ENCODE measurements at places on chromosomes 1 and 21. TPM values are rescaled to one million over a fixed set of nuclear protein-coding genes. Genes with fewer than 3 reads are reported as not detected.

ERRFI1 gene
- total RNA-seq = 1.5 TPM

SLC44A5 gene
- 0.34 TPM for total RNA-seq

OLIG2 gene
- total RNA-seq = not detected

LENEP gene
- total RNA-seq = 0.56 TPM

SIM2 gene
- 1.8 TPM for total RNA-seq

C8A gene
- total RNA-seq = not detected

SMIM11 gene
- 14.5 TPM for total RNA-seq

DNA sequence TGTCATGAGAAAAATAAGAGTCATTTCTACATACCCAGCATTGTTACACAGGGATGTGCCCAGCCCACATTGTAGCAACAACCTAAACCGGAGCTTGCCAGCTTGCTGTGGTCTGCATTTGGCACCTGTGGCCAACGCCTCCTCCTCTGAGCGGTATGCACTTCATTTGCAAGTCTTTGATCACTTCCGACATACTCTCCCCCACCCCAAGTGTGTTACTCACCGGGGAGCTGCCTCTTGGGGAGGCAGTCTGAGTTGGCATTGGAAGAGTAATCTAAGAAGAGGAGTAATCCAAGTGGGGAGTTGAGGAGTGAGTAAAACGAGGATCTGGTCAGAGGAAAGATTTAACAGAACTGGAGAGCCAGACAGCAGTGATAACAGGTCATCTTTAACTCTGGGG lies 3.8 kb downstream of the BCL9 start:
- peak; percentile 96 for DNase-seq

DNA sequence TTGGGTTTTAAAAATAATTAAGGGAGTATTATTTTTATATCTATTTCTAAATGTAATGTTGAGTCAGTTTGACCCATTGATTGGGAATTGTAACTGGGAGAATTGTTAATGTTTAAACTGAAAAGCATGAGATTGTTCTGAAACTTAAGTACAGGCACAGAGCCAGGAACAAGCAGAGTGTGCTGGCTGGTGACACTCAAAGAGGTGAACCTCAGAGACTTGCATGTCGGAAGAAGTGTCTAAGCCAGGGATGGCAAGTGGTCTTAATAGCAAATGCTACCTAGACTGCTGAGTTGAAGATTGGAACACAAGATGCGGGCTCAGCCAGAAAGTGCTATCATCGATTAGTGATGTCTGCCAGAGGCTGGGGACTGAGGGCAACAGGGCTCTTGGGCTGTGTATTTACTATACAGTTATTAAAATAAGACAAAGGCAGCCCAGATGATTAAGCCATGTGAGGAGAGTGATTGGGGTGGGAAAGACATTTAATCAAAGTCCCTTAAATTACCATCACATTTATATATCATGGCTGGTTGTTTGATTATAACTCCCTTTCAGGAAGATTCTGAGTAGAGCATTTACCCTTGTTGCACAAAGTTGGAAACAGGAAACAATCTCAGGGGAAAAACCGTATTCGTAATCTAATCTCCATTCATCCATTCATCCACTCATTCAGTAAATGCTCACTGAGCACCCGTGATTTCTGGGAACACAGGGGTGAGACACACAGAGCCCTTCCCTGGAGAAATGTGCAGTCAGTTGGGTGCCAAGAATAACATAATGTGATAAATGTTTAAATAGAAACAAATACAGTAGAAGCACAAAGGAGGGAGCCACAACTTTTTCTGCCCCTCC lies 42.8 kb downstream of the C8A start:
- no peak for DNase-seq

DNA sequence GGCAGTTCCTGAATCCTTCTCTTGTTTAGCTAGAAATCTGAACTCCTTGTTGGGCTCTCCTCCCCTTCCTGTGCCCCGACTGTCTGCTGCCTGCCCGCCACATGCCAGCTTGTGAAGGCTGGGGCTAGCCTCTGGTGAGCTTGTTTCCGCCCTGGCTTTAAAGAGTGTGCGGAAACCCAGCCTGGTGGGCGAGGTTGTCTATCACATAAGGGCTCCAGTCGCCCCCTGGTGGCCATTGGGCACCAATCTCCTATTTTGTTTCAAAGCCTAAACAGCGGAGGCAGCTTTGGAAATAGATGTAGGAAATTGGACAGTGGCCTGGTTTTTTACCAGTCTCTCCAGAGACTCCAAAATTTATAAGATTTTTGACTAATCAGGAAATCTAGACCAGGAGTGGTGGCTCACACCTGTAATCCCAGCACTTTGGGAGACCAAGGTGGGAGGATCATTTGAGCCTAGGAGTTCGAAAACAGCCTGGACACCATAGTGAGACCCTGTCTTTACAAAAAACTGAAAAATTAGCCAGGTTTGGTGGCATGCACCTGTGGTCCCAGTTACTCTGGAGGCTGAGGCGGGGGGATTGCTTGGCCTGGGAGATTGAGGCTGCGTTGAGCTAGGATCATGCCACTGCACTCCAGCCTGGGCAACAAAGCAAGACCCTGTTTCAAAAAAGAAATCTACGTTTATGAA lies 9.8 kb downstream of the ATP8B2 start:
- peak; percentile 94 for DNase-seq

GRCh38 chr21:45430521-45431501 lies 25.8 kb downstream of the COL18A1 start:
- no peak for DNase-seq

- DNase-seq = no peak
Measured at GRCh38 chr1:207827488-207827830, 75.6 kb downstream of the CD46 start.

DNA sequence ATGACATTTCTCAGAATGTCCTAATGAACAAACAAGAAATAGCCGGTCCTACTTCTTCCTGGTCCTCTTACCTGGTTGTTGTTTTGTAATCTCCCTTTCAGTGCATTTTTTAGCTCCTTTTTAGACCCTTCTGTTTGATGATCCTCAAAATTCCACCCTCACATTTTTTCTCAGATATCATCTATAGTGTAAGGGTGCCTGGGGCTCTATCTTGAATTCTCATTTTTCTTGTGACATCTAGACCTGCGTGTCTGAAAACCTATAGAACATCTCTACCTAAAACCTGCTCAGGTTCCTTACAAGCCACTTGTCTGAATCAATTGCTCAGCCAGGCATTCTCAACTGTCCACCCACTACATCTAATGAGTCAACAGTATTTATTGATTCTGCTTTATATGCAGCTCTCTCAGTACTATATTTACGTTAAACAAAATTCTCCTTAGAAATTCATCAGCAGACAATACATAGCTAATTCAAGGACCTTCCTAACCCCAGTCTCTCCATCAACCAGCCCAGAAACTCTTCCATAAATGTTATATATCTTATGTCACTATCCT lies 36.5 kb upstream of the USH2A start:
- DNase-seq = no peak

GRCh38 chr1:28091043-28091781 lies 2.8 kb upstream of the EYA3 start:
- peak; percentile 86 for DNase-seq

DNA sequence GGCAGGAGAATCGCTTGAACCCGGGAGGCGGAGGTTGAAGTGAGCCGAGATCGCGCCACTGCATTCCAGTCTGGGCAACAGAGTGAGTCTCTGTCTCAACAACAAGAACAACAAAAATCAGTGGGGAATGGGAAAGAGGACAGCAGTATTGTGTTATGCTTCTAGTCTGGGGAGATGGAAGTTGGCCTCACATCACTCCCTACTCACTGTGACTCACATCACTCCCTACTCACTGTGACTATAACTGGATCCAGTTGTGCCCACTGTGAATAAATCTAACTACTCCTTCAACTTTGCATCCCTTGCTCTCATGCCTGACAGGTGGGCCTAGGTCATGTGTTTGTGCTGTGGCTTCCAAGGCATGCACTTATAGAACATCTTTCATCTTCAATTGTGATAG lies 285.4 kb upstream of the USP24 start:
- DNase-seq = no peak

- peak; percentile 39 for DNase-seq
Measured at GRCh38 chr1:212607206-212607912, 1.2 kb upstream of the ATF3 start.

DNA sequence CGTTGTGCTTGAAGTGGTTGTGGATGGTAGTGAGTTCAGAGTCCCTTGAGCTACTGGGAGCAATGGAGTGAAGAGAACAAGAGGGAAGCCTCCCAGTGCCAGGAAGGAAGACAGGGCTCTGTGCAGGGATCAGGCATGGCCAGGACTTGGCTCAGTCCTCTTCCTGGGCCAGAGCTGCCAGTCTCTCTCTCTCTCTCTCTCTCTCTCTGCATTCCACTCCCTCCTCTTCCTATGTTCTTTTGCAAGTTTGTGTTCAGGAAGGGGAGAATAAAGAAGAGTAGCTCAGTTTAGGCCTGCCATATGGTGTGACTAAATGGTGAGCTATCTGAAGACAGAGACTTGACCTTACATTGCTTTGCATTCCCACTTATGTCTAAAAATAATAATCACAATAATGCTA lies 20.5 kb upstream of the RPTN start:
- no peak for DNase-seq

GRCh38 chr1:53505891-53506290 lies 46.7 kb downstream of the DMRTB1 start:
- no peak for DNase-seq

DNA sequence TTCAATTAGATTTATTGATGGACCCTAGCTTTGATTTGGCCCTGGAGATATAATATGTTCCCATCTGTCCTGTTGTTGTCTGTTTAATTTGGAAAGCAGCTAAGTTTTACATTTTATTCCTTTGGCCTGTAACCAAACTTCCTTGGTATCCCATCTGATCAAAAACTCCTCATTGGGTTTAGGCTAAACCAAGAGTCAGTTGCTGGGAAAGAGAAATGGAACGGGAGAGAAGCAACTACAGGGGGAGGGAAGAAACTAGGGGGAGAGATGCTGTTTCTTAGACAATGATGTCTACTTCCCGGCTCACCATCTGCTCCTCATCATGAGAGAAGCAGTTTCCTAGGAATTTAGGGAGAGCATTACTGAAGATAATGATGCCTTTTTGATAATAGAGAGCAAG lies 141.8 kb downstream of the SYT2 start:
- no peak for DNase-seq

DNA sequence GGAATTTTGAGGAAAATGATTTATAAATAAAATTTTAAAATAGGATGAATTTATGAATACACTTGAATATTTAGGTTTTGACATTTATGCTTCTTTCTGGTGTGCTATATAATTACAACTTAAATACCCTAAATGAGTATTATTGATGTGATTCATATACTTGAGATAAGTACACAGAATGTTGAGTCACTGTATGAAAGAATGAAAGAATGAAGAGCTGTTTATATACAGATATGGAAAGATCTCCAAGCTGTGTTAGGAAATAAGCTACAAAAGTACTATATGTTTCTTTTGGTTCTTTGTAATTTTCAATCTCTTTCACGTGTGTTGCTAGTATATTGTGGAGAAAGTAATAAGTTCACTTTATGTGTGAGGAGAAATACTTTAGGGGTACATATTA lies 147.2 kb downstream of the RASAL2 start:
- no peak for DNase-seq

- DNase-seq = no peak
Measured at GRCh38 chr1:100575406-100575805, 37.5 kb downstream of the GPR88 start.

DNA sequence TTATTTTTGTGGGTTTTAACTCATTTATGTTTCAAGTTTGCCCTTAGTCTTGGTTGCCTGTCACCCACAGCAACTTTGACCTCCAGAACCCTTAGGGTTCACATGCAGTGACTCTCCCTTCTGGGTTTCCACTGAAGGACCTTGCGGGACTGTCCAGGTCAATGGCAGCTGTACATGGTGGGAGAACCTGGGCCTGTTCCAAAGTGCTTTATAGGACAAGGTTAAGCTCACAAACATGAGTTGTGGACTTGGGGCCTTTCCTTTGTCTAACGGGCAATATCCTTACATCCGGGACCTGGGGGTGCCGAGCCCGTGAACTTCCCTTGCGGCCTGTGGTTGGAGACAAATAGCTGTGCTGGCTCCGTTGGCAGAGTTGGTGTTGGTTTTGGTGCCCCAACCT lies 77.8 kb downstream of the CD58 start:
- no peak for DNase-seq

DNA sequence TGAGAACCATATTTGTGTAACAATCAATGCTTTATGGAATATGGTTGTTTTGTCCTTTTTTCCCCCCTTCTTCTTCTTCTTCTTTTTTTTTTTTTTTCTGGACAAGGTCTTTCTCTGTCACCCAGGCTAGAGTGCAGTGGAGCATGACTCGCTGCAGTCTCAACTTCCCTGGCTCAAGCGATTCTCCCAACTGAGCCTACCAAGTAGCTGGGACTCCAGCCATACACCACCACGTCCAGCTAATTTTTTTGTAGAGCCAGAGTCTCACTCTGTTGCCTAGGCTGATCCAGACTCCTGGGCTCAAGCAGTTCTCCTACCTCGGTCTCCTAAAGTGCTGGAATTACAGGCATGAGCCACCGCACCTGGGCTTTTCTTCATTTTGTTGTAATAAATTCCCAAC lies 86.7 kb downstream of the FMN2 start:
- DNase-seq = no peak

- no peak for DNase-seq
Measured at GRCh38 chr1:80392529-80392928, 1386.0 kb upstream of the ADGRL4 start.

DNA sequence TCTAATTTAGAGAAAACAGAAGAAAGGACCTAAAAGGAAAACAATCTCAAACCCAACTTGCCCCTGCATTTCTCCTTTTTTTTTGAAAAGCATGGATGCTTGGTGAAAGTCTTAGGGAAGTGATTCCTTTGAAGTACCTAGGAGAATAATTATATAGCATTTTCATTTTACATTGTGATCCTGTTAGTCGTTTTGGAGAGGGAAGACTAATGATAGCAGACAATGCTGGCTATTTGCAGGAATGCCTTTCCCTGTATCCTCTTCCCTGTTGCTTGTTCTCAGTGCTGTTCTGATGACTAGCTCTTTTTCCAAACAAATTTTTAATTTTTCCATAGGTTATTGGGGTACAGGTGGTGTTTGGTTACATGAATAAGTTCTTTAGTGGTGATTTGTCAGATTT lies 53.9 kb downstream of the LAMC1 start:
- no peak for DNase-seq

DNA sequence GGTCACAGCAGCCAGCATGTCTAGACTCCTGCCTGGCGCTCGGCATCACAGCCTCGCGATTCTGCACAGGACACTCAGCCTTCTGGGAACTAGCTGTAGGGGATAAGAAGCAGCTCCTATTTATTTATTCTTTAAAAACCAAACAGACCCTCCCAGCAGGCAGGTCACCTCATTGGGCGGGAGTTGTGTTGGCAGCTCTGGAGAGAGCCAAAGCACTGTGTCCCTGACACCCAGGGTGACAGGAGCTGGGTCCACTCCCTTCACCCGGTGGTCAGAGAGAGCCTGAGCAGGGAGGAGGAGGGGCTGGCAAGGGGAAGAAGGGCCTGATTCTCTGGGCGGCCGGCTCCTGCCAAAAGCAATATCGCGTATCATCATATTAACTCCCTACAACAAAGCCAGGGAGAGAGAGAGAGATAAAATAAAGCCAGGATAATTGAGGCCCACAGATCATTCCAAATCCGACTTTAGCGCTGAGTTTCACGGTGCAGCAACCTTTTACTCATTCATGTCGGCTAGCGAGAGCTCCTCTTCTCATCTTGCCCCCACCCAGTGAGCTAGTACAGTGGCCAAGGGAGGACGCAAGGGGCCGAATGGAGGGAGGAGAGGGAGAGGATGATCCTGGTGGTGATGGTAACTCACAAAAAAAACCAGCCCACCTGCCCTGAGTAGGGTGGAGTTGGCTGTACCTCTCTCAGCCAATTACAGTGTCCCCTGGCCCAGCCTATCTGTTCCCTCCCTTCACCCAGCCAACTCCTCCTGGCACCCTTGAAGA lies 79.8 kb upstream of the IFFO2 start:
- DNase-seq = no peak

- DNase-seq = peak; percentile 18
Measured at GRCh38 chr1:6860401-6860800, 75.1 kb downstream of the CAMTA1 start.

All from activated CD4-positive, alpha-beta memory T cell treated with anti-CD3 and anti-CD28 coated beads for 36 hours (primary cell).